ENCODE measurements at places on chromosomes 2 and 18. TPM values are rescaled to one million over a fixed set of nuclear protein-coding genes. Genes with fewer than 3 reads are reported as not detected.

The CHST10 gene
- total RNA-seq, result 8.3 TPM

The IL1RL2 gene
- 1.5 TPM for total RNA-seq

The FAM237A gene
- not detected for total RNA-seq

The CNRIP1 gene
- 28.4 TPM for total RNA-seq

The ANKRD30BL gene
- not detected for total RNA-seq

The LRRTM1 gene
- total RNA-seq, result not detected

The LRRC30 gene
- total RNA-seq, result not detected
